ENCODE measurements at places on chromosomes 7 and 10.

DNA sequence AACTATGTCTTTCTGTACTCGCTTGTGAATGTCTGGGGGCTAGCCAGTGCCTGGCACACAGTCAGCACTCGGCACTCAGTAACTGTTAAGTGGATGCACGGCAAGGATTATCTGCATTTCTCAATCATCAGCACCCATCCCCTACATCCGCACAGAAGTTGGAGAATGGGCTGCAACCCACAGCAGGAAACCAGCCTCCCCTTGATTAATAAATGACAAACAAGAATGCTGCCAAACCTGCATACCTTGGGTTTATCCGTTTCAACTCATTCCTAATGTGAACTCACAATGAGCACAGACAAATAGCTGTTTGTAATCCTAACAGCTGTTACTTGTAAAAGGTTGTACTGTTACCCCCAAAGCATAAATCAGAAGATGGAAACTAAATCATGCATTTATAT, 28.9 kb downstream of the PPP1R3C start:
- no peak for DNase-seq

GRCh38 chr10:87925570-87925969, 62.1 kb downstream of the PTEN start:
- peak; percentile 80 for DNase-seq

GRCh38 chr7:27689591-27690164, 27.0 kb upstream of the HIBADH start:
- DNase-seq, result no peak

GRCh38 chr7:26538689-26539088, 247.0 kb downstream of the SNX10 start:
- DNase-seq, result no peak

- no peak for DNase-seq
These were observed 22.6 kb upstream of the DDX50 start for GRCh38 chr10:68878496-68878895.

DNA sequence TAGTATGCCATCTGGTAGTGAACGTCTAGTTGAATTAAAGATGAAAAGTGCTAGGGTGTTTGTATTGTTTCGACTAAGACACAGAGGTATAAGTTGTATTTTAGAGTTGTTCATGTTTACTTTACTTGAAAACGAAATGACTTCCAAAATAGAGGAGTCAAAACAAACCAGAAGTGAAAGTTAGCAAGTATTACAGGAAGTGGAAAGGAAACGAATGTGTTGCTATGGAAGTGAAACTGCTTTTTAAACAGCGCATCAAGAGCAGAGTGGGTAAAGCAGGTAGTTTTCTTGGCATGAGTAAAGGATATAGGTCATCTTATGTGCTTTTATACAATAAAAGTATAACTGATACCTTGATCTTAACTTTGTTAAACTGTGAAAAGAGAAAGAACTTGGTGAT, 20.0 kb upstream of the GALNTL5 start:
- DNase-seq, result no peak

DNA sequence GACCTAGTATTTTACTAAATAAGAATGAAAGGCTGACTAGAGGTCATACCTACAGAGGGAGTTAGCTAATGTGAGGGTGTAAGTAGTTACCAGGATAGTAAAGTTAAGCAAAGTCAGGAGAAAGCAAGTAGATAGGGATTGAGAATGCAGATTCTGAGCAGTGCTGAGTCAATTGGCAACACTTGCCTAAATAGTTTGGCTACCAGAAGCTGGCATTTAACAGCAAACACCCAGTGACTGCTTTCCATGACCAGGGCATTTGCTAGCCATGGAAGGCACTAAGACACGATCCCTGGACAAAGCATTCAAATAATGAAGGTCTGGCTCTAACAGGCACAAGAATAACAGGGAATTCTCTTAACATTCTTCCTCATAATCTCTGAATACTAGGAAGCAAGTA, 25.9 kb downstream of the TNKS2 start:
- no peak for DNase-seq

DNA sequence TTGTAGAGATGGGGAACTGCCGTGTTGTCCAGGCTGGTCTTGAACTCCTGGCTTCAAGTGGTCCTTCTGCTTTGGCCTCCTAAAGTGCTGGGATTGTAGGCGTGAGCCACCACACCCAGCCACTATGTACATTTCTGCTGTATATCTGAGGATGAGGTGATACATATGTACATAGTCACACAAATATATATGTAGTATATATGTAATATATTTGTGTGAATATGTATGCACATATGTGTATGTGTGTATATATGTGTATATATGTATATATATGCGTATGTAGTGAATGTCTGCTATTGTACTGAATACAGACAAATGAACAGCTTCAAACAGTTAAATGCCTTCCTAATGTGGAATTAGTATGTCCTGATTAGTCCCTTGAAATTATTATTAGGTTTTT, 70.3 kb downstream of the EXOC6 start:
- no peak for DNase-seq

DNA sequence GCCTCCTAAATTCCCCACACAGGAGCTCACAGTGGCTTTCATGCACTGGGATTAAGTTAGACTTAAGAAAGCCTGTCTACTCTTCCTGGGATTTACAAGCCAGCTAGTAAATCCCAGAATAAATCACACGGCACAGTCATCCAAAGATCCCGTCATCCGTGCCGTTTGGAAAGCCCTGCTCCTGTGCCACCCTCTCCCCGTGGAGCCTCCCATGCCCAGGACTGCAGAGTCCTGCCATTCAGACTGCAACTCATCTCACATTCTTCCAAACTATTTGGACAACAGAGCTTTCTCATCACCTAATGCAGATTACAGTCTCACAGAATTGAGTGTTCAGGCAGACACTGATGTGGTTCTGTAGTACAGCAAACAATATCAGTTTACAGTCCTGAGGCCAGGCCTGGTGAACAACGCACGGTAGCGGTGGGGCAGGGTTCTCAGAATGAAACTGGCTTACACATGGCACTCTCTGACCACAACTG, 166.5 kb downstream of the EGFR start:
- no peak for DNase-seq

- no peak for DNase-seq
These were observed 5.2 kb upstream of the GATA3 start for GRCh38 chr10:8049045-8049864.

DNA sequence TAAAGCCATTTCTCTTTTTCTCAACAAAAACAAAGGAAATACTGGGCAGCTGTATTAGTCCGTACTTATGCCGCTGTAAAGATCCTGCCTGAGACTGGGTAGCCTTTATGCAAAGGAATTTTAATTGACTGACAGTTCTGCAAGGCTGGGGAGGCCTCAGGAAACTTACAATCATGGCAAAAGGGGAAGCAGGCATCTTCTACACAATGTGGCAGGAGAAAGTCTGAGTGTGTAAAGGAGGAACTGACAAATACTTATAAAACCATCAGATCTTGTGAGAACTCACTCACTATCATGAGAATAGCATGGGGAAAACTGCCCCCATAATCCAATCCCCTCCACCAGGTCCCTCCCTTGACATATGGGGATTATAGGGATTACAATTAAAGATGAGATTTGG, 264.3 kb downstream of the SEMA3A start:
- no peak for DNase-seq

DNA sequence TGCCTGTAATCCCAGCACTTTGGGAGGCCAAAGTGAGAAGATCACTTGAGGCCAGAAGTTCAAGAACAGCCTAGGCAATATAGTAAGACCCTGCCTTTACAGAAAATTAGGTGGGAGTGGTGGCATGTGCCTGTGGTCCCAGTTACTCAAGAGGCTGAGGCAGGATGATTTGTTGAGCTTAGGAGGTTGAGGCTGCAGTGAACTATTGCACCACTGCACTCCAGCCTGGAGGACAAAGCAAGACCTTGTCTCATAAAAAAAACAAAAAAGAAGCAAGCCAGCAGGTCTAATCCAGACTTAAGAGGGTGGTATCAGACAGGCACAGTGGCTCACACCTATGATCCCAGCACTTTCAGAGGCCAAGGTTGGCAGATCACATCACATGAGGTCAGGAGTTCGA, 24.5 kb upstream of the KCTD7 start:
- DNase-seq, result no peak

DNA sequence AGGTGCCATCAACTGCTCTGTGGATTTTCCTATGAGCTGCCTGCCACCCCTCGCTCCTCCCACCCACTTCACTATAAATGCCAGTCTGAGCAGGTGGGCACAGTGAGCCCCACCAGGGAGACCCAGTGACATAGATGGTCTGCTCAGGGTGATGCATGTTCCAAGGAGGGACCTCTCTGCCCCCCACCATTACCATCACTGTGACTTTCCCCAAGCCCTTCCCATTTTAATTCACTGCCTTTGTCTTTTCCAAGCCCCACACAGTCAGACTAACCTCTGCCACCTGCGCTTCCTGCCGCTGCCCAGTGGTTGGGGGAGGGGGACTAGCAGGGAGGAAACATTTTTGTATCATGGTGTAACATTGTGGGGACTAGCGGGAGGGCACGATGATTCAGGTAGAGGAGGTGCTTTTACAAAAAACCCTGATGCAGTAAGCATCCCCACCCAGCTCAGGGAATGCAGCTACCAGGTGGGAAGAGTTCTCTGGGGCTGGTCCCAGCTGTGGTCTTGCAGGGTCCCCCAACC, 24.6 kb downstream of the PRSS2 start:
- no peak for DNase-seq

DNA sequence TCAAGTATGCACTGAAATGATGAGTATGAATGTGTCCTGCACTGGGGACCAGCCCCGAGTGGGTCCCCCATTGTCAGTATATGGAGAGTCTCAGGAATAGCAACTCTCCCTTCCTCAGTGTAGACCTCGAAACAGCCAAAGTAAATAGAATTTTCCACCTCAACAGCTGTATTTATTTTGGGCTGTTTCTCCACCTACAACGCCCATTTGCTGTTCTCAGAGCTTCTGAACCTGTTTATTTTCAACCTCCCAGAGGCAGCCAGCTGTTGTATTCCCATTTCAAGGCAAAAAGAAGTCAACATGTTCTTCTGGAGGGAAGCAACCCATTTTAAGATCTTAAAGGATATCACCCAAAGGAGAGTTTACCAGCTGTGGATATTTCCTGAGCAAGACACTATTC, 59.6 kb upstream of the BICC1 start:
- DNase-seq, result no peak

DNA sequence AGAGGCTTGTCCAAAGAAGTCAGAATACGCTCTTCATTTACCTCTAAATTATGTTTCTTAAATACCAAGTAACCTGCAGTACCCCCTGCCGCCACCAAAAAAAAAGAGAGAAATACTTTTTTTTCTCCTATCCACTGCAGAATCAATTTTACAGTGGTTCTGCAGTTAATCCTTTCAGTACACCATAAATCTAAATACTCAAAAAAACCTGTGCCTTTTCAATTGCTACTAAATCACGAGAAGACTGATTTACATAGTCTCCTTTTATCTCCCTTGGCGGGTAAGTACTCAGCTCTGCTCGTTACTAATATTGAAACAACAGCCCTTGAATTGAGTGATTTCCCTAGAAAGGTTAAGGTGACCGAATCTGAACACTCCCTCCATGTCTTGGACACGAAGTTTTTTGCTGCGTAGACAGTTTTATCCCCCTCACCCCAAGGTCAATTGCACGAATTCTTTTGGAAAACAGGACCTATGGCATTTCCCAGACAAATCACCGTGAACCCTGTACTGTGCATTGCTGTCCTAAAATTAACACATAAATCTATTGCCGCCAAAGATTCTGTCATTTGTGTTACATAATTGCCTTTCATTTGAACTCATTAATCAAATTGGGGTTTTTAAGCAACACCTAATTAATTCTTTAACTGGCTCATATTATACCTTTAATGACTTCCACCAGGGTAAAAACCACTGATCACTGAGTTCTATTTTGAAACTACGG, 512 bp upstream of the VIM start:
- DNase-seq, result no peak

GRCh38 chr10:74419958-74420375, 268.9 kb downstream of the ADK start:
- DNase-seq, result no peak
